EH (cell line): ENCODE measurements at places on chromosomes 6 and 20.
A peak's percentile ranks its signal among the peaks of the same experiment; 100 is the strongest.

DNA sequence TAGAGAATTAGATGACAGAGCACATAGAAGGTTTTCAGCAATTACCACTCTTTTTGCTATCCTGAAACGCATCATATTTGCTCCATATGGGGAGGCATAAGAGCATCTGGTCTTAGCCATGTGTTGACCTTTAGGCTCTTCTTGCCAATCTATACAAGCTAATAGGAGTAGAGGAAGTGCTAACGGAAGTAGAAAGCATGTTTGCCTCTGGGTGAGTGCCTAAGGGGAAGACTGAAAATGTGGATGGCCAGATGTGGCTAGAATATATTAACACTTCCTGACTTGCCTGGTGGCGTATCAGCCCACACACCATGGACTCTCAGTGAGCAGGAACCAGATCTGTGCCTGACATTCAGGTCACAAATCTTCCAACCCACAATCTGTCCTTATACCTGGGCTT lies 136.3 kb downstream of the LRRC1 start:
- no peak for DNase-seq

GRCh38 chr6:150590446-150590845 lies 9.2 kb upstream of the PLEKHG1 start:
- DNase-seq, result no peak

- DNase-seq, result peak; percentile 80
Measured at GRCh38 chr6:40755046-40755681, 168.0 kb upstream of the LRFN2 start.

GRCh38 chr6:128131036-128131435 lies 230.2 kb upstream of the THEMIS start:
- DNase-seq, result no peak

- peak; percentile 34 for DNase-seq
Measured at GRCh38 chr6:44025226-44025625, 102.0 kb downstream of the MRPL14 start.
